Activated CD8-positive, alpha-beta memory T cell treated with anti-CD3 and anti-CD28 coated beads, Interleukin-2, amount 50 U/mL, for 4 hours (primary cell): ENCODE measurements at places on chromosomes 4 and X.

GRCh38 chr4:94583914-94584641, 132.3 kb downstream of the PDLIM5 start:
- no peak for DNase-seq

DNA sequence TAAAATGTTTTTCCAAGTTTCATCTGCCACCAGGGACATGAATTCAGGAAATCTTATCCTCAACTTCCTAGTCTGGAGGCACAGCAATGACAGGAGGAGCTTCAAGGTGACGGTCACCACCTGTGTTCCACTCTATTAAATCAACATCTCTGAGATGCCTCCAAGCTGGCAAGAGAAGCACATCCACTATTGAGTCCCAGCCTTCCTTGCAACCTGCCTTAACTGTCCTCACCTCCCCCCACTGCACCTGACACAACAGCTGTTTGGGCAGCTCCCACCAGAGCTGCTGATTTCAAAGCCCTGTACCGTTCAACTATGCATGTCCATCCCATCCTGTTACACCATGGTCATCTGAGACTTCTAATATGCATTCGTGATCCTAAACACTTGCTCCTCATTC, 123.4 kb downstream of the COL25A1 start:
- DNase-seq = no peak

DNA sequence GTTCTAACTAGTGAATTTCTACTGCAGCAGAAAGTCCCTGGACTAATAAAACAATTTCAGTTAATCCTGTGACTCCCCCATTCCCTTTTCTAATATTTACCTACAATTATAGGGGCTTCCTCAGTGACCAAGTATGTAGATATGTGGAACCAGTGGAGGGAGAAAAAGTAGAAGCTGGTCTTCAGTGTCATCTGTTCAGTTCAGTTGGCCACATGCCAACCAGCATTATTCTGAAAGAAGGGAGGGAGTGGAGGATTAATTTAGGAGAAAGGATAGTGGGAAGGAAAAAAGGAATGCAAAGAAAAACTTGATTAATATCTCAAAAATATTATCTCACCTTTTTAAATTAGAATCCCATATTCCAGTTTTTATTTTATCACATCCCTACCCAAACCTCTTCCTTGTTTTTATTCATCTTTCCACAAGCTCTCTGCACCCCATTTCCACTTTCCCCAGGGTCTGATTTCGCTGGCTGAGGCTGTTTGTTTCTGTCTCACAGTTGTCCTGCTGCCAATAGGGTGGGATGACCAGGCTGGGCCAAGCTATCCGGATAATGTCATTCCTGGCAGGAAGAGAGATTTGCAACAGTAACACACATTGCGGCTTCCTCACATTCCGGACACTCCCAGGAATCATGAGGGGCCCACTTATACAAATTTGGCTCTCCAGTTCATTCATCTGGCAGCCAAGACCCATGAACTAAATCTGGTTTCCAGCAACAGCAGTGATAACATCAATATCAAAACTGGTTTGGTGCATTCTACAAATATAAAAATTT, 24.6 kb upstream of the ANTXR2 start:
- DNase-seq = no peak

GRCh38 chr4:103996637-103997036, 276.9 kb upstream of the TACR3 start:
- no peak for DNase-seq

- no peak for DNase-seq
Observed at GRCh38 chr4:165190591-165191347, 16.6 kb upstream of the KLHL2 start.

DNA sequence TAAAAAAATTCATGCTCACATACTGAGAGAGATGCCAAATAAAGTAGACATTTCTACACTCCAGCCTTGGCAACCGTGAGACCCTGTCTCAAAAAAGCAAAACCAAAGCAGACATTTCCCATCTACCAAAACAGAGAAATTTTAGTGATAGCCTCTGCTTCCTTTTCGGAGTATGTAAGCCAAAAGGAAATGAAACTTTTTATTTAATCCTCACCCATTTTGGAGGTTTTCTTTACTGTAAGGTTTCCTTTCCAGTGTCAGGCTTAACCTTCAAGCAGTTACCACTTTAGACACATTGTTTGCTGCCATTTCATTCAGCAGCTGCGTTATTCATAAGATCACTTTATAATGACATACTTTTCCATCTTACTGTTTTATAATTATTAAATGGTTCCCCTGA, 15.9 kb downstream of the ADD1 start:
- DNase-seq = no peak

DNA sequence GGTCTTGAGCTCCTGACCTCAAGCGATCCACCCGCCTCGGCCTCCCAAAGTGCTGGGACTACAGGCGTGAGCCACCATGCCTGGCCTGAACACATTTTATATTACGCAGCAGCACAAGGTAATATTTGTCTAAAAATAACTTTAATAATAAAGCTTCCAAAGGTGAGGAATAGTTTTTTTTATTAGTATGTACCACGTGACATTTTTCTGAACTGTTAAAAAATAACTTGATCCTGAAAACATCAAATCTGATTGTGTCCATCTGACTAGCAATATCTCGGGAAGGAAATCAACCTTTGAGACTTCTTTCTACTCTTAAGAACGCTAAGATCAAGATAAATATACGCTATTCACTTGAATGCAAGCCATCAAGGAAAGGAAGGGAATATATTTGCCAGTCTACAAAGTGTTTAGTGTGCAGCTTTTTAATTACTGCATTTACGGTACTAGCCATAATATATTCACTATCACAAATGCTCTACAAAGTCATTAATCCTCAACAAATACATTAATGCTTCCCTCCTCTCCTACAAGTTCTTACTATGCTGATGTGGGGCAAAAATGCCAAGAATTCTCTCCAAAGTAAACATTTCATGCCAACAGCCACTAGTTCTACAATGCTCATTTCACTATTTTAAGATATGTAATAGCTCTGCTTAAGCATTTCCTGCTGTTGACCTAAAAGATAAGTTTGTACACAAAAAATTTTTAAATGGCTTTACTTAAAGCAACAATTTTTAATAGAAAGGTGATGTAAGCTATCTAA, 143.6 kb downstream of the APBB2 start:
- DNase-seq = no peak
